ENCODE measurements at places on chromosomes 11 and 22.

GRCh38 chr11:43315966-43316365, 4.2 kb downstream of the API5 start:
- DNase-seq: no peak

DNA sequence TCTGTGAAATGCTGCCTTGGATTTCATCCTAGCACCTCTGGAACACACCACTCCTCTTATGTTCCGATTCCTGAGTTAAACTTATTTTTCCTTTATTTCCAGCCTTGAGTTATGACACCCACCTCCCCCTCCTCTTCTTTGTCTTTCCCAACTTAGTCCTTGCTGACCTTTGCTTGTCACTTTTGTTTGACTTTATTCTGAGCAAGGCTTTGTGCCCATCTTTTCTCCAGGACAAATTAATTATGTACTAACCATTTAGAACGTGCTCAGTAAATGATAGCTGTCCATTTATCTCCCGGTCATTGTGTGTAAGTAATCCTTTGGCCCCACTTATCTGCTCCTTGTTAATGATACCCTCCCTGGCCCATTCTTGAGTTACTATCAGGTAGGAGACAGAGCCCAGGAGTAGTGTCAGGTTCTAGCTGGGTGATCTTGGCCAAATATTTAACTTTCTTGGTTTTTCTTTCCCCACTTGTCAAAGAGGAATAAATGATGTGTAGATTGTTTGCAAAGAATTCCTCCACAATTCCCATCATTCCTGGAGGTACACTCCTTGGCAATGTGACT, 44.2 kb downstream of the EXPH5 start:
- DNase-seq: no peak

DNA sequence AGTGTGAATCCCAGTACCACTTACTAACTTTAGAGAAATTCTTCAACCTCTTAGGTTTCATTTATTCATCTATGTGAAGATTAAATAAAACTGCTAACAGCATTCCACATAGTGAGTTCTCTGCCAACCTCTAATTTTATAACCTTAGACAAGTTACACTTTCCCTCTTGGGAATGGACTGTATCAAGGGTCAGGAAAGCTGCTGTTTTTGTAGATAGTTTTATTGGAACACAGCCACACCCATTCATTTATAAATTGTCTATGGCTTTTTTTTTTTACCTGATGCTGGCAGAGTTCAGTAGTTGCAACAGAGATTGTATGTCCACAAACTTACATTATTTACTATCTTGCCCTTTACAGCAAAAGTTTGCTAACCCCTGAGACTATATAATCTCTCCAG, 81.1 kb downstream of the PAK1 start:
- no peak for DNase-seq

DNA sequence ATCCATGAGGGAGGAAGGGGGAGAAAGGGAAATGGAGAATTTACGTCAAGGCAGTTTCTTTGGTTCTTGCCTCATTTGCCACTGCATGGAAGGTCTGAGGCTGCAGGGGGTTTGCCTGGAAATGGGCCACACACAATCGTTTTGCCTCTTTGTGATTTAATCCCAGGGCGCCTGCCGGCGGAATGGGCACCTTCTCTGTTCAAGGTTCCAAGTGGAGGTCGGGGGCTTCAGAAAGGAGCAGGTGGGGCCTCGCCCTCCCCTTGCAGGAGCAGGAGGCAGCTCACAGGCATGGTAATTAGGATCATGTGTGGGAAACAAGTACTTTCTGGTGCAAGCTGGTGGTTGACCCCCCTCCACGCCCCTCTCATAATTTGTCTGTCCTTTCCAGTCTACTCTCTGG, 29.9 kb downstream of the MPPED1 start:
- no peak for DNase-seq

GRCh38 chr11:103970701-103971249, 65.7 kb upstream of the DDI1 start:
- no peak for DNase-seq

GRCh38 chr11:115705200-115705599, 201.0 kb upstream of the CADM1 start:
- no peak for DNase-seq

- peak; percentile 20 for DNase-seq
Observed at GRCh38 chr11:86999859-87000753, 37.6 kb upstream of the TMEM135 start.

GRCh38 chr11:117874910-117875381, 1.5 kb downstream of the FXYD6 start:
- no peak for DNase-seq

DNA sequence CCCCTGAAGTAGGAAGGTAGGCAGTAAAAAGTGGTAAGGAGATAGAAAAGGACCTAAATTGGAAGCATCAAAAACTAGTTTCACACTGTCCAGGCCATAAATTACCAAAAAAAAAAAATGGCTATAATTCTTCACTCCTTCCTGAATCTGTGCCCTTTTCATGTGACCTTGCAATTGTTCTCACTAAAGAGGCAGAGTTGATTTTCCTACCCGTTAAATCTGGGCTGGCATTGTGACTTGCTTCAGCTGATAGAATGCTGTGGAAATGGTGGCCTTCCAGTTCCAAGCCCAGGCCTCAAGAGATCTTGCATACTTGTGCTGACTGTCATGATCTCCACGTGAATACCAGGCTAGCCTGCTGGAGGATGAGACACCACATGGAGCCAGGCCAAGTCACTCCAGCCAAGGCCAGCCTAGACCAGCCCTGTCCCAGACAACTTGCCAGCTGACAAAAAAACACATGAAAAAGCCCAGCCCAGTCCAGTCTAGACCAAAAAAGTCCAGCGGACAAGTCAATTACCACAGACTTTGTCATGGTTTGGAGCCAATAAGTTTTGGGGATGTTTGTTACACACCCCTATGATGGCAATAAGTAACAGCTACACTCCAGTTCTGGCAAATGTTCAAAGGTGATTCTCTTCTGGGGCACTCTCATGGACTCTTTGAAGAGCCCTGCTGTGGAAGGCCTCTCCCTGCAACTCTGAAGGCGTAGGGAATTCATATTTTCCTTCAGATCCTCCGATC, 51.4 kb upstream of the NUP50 start:
- peak; percentile 5 for DNase-seq

DNA sequence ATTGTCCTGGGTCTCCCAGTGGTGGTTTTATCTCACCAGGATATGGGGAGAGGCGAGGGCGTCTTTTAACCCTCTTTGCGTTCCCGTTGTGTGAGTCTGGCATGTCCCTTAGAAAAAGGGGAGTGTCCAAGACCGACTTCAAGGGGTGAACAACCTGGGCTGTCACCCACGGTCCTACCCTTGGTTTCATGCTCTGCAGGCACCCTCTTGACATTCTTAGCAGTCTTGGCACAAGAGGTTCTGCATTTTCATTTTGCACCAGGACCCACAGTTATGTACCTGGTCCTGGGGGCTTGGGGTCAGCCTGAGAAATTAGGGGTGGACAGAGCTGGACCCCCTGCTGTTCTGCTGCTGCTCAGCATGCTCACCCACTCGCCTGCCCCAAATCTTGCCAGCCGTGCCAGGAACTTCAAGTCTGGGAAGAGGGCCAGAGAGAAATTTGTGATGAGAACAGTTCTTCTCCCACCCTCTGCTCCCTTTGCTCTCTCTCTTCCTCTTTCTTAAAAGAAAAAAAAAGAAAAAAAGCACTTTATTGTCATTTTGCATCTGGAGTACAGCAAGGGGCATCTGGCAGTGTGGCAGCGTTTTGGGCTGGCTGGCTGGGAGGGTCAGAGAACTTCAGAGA, 471.2 kb downstream of the MIAT start:
- no peak for DNase-seq

- no peak for DNase-seq
Observed at GRCh38 chr11:30282289-30282631, 40.6 kb upstream of the ARL14EP start.

DNA sequence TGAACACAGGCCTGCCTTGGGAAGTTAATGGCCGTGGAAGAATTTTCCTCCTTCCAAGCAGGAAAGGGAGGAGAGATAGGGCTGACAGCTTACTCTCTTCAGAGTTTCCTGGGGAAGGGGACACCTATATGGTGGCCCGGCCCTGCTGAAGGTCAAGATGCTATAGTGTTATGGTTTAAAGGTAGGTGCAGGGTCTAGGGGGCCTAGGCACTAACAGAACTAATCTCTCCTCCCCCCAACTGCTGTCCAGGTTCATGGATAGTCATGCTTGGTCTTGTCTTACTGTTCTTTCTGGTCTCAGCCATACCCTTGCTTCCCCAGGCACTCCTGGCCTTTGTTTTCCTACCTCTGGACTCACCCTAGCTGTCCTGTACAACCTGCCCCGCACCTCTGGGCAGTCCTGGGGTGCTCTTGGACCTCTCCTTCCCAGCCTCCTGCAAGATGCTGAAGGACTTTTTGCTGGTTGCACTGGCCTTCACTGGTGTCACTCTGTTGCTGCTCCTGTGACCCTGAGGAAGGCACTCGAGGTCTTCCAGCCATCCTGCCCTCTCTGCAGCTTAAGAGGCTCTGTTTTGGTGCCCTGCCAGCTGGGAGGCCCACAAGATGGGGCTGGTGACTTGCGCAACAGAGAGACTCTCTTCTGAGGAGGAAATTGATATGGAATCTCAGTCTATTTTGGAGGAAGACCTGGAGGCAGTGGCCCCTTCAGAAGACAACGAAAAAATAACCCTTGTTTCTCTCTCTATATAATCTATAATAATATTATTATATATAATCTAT, 17.9 kb downstream of the SEC14L3 start:
- no peak for DNase-seq

DNA sequence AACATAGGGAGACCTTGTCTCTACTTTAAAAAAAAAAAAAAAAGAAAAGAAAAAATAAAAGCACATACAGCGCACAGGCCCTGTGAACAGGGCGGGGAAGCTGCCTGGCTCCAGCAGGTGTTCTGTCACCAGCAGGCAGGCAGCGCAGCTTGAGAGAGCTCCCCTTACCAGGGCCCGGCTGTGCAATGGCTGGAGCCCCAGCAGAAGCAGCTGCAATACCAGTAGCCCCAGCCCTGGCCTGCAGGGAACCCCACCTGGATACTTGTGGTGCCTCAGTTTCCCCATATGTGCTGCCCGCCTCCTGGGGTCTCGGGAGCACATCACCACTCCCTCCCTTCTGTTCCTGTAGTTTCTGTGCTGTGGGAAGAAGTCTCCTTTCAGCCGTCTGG, 12.3 kb downstream of the TSPAN32 start:
- no peak for DNase-seq

- DNase-seq: no peak
Observed at GRCh38 chr11:92892802-92893684, 76.4 kb upstream of the MTNR1B start.

- no peak for DNase-seq
Observed at GRCh38 chr22:46056546-46057245, 79.7 kb upstream of the WNT7B start.

DNA sequence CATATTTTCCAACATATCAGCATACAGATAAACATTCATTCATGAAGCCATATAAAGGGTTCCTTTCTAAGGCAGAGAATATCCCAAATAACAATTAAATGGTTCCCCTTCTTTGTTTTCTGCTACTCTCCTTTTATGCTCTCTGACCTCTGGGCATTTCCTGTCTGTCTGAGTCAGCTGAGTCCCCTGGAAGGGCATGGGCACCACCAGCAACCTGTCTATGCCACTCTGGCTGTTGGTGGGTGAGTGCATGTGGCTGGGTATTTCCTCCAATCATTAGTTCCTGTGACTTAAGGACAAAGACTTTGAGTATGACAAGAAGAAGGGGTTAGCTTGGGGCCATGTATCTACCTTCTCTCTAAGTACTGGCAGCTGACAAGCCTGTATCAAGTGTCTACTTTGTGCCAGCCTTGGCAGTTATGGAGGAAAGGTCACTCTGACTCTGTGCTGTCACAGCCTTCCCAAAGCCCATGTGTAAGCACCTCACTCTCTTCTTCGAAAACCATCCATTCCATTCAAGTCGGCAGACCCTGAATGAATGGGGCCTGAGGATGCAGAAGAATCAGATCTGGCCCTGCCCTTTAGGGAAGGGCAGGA, 86.3 kb upstream of the PHOX2A start:
- DNase-seq: no peak

DNA sequence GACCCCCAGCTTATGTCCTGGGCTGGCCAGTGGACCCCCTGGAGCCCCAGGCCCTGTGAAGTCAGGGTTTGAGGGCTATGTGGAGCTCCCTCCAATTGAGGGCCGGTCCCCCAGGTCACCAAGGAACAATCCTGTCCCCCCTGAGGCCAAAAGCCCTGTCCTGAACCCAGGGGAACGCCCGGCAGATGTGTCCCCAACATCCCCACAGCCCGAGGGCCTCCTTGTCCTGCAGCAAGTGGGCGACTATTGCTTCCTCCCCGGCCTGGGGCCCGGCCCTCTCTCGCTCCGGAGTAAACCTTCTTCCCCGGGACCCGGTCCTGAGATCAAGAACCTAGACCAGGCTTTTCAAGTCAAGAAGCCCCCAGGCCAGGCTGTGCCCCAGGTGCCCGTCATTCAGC, 24.6 kb downstream of the CSF2RB start:
- DNase-seq: no peak
